ENCODE measurements at places on chromosomes 13 and 19.

- no peak for DNase-seq
Measured at GRCh38 chr19:45321848-45322247, 827 bp downstream of the CKM start.

DNA sequence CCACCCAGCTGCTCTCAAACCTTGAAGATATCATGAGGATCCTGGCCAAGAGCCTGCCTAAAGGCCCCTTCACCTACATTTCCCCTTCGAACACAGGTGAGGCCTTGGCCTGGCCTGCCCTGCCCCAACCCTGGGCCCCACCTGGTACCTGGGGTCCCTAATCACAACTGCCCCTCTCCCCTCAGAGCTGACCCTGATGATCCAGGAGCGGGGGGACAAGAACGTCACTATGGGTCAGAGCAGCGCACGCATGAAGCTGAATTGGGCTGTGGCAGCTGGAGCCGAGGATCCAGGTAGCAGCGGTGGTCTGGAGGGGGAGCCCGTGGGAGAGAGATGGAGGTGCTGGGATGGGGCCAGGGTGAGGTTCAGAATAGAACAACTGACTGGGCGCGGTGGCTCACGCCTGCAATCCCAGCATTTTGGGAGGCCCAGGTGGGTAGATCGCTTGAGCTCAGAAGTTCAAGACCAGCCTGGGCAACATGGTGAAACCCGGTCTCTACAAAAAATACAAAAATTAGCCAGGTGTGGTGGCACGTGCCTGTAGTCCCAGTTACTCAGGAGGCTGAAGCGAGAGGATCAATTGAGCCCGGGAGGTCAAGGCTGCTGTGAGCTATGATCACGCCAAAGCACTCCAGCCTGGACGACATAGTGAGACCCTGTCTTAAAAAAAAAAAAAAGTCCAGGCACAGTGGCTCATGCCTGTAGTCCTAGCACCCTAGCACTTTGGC is 17.5 kb downstream of the DDX39A start:
- DNase-seq = peak; percentile 29

DNA sequence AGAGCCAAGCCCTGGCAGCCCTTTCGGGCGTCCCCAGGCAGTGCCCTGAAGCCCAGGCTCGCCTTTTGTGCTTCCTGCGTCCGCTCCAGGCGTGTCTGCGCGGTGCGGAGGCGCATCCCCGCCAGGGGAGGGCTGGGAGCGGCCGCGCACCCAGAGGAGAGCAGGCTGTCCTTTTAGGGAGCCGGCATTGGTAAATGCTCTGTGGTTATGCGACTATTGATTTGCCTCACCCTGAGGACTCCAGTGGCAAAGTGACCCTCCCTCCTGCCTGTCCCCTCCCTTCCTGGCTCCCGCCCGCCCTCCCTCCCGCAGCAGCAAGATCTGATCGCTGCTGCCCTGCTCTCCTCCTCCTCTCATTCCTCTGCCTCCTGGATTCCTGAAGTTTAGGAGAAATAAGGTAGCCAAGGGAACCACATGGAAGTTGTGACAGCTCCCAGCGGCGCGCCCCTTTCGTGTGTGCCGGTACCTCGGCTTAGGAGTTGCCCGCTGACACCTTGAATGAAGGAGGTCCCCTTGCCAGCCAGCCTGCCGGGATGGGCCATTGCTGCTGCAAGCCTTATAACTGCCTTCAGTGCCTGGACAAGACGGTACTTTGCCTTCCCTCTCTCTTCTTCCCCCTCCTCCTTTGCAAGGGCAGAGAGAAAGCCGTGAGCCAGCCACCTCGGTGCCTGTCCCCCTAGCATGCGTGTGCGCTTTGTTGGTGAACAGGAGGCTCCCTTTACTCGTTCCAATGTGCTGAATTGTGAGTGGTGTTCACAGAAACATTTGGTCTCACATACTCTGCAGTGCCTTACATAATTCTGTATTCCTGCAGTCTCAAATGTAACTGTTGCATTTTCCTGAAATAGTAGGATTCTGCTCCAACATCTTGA is 166.9 kb downstream of the SLC7A1 start:
- no peak for DNase-seq

- no peak for DNase-seq
Measured at GRCh38 chr13:92590503-92590908, 636.1 kb upstream of the GPC6 start.
